ENCODE measurements at places on chromosomes 1 and 21.

- no peak for DNase-seq
Measured at GRCh38 chr1:153646672-153647345, 11.7 kb upstream of the SNAPIN start.

GRCh38 chr1:100415498-100415778 is 63.1 kb downstream of the CDC14A start:
- DNase-seq = no peak

DNA sequence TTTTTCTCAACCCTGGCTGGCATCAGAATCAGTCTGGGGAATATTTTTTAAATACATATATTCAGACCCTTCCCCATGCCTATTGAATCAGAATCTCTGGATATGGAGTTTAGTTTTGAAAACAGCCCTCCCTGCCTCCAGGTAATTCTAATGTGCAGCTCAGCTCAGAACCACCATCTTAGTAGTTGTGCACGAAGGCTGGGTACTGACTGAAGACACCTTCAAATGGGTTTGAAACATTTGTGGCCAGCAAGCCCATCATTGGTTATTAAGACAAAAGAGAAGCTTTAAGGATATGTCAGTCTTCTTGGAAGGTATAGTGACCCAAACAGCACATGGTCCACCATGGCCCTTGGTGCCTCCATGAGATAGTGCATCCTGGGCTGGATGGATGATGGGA is 7.1 kb downstream of the LRRC8D start:
- no peak for DNase-seq

- no peak for DNase-seq
Measured at GRCh38 chr1:21626921-21627339, 42.2 kb downstream of the RAP1GAP start.

GRCh38 chr1:107464827-107465226 is 324.0 kb downstream of the NTNG1 start:
- DNase-seq = no peak

DNA sequence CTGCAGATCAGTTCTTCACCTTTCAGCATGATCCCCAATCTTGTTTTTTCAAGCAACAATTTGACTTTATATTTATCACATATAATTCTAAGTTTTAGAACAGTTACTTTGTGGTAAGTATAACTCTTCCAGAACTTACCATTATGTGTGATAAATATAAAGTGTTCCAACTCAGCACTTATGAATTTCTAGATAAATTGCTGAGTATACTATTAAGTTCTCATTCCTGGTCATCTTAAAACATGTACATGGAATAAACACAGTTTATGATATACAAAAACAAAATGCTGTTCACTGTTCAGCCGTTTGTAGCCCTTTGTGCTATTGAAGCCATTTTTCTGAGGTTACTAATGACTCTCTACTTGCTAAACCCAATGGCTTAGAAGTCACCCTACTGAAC is 5.1 kb upstream of the XPR1 start:
- DNase-seq = no peak

GRCh38 chr1:19907456-19907855 is 16.0 kb downstream of the PLA2G2E start:
- no peak for DNase-seq

GRCh38 chr1:183385340-183386144 is 32.6 kb downstream of the NMNAT2 start:
- no peak for DNase-seq

GRCh38 chr1:29390491-29391361 is 154.4 kb downstream of the PTPRU start:
- DNase-seq = no peak

DNA sequence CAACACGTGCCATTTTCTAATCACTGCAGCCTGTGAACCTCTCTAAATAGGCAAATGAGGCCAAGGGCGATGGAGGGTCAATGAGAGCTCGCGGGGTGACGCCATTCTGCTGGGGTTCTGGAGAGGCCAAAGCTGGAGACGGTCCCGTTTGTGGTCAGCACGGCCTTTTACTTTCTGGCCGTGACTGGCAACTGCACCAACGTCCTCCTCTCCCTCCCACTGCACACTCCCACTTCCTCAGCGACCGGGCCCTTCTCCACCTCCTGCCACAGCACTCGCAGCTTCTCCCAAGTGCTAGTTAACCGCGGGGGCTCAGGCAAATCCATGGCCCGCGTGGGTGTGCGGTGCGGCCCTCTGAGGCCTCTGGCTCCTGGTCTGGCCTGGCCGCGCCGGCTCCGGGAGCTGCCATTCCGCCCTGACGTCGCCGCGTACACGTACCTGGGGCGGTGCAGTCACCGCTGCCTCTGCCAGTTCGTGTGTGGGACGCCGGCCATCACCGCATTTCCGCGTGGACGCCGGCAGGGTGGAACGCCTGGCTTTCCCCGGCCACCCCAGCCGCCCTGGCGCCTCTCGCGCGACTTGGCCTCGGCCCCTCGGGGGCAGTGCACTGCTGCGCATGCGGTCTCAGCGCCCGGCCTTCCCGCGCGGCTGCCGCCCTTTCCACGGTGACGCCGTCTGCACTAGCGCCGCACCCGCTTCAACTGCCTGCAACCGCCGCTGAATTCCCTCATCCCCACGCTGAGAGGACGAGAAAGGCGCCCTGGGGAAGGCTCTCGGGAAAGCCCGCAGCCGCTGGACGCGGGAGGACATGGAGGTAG is 18.2 kb downstream of the OR2C3 start:
- DNase-seq = no peak

GRCh38 chr1:199736646-199737045 is 290.9 kb upstream of the NR5A2 start:
- no peak for DNase-seq

DNA sequence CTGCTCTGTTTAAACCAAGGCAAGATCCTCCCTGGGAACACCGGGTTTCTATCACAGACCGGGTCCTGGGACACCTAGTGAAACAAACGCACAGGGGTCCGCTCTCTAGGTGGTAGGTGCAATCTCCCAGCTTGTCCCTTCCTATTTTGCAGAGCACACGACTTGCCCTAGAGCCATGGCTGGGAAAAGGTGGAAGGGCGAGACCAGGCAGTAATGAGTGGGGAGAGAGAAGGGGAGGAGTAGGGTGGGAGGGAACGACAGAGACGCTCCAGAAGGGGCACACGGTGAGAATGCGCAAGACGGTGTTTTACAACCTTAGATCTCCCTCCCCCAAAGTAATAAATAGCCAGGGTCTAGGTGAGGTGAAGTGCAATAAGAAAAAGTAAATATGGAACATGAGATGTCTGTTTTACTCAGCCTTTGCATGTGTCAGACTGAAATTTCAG is 9.3 kb upstream of the ARHGAP29 start:
- DNase-seq = no peak

GRCh38 chr1:239733995-239734394 is 347.6 kb downstream of the CHRM3 start:
- no peak for DNase-seq

DNA sequence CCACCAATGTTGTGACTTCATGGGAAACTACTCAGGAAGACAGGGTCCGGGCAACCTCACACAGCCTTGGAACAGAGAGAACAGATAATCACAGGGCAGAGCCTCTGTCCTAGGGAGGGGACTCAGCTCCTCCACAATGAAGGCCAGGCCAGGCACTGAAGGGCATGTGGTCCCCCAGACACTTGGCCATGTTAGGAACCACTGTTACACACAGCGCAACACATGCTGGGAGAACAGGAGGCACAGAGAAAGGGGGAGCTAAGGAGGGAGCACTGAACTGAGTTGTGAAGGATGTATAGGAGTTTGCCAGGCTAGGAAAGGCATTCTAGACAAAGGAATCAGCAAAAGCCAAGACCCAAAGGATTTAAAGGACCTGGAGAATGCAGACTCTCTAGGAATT is 127.6 kb downstream of the DMRTB1 start:
- no peak for DNase-seq

GRCh38 chr1:76867342-76868130 is at the start of gene ST6GALNAC5:
Gene ST6GALNAC5, plus strand, starts transcription at chr1:76867480.
- DNase-seq = no peak

GRCh38 chr1:166900987-166901386 is 24.9 kb upstream of the TADA1 start:
- no peak for DNase-seq

DNA sequence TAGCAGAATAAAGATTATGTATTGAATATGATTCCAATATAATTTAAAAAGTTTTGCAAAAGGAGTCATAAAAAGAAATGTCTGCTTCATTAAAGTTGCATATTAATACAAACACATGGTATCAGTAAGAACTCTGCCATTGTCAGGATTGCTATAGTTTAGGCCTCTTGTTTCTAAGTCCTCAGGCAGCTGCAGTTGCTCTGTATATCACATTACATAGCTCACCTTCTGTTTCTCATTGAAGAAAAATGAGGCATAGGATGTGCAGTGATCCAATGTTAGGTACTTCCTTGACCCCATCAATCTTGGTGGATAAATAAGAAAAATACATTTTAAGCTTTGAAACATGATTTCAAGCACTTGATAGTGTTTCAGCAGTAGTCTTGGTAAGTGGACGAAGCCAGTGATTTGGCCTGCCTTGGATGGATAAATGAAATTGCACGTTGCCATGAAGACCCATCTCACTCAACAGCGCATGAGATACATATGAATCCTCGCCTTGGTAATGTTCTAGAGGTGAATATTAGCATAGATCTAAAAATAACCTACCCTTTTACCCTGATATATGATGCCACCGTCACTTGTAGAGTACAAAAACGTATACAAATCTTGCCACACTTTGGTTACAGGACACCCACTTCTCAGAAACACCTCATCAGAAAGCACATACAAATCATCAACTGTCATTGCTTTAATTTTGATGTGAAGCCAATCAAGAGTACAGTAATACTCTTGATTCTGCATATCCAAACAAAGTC is 25.3 kb downstream of the ZFYVE9 start:
- no peak for DNase-seq

GRCh38 chr21:33883118-33883517 is 32.5 kb downstream of the ATP5PO start:
- no peak for DNase-seq

- no peak for DNase-seq
Measured at GRCh38 chr1:1254667-1254998, 8.1 kb upstream of the C1QTNF12 start.

DNA sequence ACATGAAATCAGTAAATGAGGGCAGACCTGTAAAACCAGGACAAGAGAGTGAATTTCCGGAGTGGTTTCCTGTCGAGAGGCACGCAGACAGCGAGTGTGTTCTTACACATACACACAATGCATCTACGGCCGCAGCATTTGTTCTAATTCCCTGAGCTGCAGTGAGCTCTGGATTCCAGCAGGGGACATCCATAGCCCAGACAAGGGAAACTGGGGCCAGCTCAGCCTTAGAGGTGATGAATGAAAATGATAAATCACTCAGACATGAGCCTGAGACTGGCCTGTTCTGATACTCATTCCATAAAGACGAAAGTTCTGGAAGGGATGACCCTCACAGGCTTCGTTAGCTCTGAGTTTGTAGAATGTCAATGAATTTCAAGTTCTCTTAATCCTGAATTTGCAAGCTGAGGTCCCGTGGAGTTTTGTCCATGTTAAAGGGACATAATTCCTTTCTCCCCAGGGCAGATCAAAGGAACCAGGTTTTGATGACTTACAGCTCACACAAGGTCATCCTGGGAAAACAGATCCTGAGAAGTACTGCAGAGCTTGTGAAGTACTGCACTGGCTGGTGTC is 207.9 kb upstream of the C1orf87 start:
- peak; percentile 57 for DNase-seq

DNA sequence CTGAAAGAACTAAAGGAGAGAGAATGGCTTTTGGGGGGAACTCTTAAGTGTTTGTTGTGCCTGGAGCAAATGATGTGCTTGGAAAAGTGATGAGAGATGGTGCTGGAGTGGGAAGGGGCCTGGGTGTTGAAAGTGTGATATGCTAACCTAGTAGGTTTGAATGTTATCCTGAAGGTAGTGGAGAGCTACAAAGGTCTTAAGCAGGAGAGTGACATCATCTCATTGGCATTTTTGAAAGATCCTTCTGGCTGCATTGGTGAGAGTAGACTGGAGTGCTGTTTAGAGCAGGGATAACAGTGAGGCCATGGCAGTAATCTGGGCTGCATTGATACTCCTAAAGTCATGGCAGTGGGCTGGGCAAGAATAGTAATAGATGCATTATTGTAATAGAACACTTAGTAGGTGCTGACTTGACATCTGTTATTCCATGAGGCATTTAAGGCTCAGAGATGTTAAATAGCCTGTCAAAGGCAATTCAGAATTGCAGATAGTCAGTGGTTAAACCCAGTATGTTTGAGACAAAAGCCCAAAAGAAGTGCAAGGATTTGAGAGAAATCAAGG is 44.5 kb downstream of the MDM4 start:
- no peak for DNase-seq

GRCh38 chr1:201779351-201779880 is 49.5 kb upstream of the IPO9 start:
- DNase-seq = no peak

- no peak for DNase-seq
Measured at GRCh38 chr1:207346513-207346912, 25.0 kb downstream of the CD55 start.

DNA sequence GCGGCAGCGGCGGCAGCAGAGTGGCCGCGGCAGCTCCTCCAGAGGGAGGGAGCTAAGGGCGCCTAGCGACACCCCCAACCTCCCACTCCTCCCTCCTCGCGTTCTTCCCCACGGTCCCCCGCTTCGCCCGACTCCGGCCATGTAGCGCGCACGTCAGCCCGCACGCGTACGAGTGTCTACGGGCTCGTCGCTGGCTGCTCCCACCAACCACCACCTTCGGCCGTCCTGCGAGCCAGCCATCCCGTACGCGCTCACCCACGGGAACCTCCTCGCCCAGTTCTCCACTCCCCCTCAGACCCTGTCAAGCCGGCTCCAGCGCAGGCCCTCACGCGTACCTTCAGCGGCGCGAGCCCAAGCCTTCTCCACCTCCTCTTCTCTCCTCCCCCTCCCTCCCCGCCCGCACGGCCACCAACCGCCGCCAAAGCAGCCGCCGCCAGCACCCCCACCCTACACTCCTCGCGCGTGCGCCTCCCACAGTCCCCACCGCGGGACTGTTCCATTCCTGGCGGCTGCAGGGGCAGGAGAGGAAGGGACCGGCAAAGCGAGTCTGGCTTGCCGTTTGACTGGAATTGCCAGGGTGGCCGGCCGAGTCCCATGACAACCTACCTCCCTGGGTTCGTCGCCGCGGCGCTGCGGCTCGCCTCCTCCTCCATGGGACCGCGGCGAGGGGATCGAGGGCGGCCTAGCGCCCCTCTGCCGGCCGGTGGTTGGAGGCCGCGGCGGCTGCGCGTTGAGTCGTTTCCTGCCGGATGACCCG is at the start of gene YY1AP1:
TSS of gene YY1AP1 (minus strand) at position 451 of the 757 bp plus-strand sequence. CDS start 8,338 bp downstream, outside the sequence.
- DNase-seq = peak; percentile 92

- no peak for DNase-seq
Measured at GRCh38 chr1:206832352-206832880, 33.0 kb upstream of the IL20 start.

- DNase-seq = no peak
Measured at GRCh38 chr1:93635614-93636543, 45.8 kb downstream of the BCAR3 start.

GRCh38 chr1:219220945-219221344 is 47.3 kb downstream of the LYPLAL1 start:
- DNase-seq = peak; percentile 30
